DND-41 (cell line): ENCODE measurements at places on chromosomes 13 and 19.

DNA sequence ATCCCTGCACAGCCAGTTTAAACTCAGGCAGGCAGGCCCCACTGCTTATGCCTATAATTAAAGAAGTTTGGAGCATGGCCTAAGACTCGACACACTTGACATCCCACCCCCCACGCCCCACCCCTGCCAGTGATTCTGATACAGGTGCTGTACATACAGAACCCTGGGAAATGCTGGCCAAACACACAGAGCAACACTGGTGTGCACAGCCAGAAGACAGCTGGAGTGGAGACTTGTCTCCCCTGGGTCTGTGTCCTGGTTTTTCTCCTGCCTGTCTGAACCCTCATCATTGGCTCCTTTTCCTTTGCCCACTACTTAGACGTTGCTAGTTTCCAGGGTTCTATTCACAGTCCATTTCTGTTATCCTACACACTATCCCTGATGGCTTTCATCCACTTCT, 76.8 kb downstream of the DLEU7 start:
- no peak for DNase-seq

DNA sequence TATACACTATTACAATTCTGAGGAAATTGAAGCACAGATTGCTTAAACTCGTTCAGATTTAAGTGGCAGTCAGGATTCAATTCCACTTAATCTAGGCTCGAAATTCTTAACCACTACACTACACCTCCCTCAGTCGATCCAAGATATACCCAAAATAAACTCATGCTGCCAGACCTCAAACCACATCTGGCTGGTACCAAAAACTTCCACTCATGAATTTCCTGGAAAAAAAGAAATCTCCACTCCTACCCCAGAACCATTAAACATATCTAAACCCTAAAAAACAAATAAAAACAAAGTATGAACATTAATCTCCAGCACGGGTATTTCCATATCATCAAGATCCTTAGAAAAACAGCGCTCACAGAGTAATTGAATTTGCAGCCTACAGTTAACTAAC, 1.1 kb downstream of the ZFP30 start:
- DNase-seq = no peak

DNA sequence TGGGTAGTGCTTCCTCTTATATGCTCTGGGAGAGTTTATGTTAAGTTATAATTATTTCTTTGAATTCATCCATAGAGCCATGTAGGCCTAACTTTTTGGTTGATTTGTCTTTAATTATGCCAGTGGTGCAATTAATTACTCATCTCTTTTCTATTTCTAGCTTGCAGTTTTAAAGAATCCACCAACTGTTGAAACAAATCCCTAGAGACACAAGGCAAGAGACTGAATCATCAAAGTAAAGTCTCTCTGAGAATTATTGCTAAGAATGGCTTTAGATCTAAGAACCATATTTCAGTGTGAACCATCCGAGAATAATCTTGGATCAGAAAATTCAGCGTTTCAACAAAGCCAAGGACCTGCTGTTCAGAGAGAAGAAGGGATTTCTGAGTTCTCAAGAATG, 5.9 kb upstream of the ZNF551 start:
- no peak for DNase-seq

DNA sequence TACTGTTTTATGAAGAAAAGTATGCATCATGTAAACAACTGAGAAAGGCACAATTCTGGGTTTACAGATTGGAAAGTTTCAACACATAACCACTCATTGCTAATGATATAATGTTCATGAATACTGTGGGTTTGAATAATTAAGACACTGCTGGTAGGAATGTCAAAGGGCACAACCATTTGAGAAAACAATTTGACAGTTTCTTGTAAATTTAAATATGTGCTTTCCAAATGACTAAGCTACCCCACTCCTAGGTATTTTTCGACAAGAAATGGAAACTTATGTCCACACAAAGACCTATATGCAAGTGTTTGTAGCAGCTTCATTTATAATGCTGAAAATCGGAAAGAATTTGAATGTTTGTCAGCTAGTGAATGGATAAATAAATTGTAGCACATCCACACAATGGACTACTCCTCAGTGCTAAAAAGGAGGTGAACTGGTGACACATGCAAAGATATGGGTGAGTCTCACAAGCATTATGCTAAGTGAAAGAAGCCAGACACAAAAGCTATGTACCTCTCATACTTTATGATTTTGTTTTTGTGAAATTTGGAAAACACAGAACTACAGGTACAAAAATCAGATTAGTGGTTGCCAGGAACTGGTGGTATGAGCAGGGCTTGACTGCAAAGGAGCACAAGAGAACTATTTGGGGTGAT, 44.8 kb upstream of the FLT1 start:
- DNase-seq = no peak

- DNase-seq = no peak
Measured at GRCh38 chr19:46241626-46242025, 12.1 kb downstream of the IGFL1 start.

GRCh38 chr13:41052441-41052840, 8.9 kb upstream of the WBP4 start:
- DNase-seq = no peak

DNA sequence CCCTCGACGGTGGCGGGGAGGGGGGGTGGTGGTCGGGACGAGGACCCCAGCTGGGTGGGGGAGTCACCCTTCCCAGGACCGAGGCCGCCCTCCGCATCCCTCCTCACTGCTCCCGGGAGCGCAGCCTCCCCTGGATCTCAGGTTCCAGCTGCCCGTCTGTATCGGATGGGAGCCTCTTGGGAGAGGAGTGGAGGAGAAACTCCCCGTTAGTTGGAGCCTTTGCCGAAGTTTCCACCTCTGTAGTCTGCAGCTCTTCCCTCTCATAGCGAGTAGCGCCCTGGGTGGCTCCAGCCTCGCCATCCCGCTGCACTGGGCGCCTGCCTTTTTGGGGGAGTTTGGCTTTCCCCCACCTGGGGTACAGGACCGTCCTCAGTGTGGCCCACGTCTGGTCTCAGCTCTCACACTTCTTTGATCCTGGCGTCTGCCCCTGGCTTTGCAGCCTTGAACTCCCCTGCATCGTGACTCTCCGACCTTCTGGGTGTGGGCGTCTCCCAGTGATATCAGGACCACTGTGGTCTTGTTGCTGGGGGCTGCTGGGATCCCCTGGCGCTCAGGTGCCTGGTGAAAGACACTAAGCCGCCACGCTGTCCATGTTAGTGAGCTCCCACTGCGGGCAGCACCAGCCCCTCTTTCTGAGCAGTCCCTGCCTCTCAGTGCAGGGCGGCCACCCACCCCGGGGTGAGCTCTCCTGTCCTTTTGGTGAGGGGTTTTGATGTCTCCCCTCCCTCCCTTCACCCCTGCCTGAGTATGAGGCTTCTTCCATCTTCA, 1.1 kb downstream of the CNOT3 start:
- no peak for DNase-seq

- DNase-seq = peak; percentile 4
Measured at GRCh38 chr13:91647361-91647990, 249.1 kb downstream of the GPC5 start.

DNA sequence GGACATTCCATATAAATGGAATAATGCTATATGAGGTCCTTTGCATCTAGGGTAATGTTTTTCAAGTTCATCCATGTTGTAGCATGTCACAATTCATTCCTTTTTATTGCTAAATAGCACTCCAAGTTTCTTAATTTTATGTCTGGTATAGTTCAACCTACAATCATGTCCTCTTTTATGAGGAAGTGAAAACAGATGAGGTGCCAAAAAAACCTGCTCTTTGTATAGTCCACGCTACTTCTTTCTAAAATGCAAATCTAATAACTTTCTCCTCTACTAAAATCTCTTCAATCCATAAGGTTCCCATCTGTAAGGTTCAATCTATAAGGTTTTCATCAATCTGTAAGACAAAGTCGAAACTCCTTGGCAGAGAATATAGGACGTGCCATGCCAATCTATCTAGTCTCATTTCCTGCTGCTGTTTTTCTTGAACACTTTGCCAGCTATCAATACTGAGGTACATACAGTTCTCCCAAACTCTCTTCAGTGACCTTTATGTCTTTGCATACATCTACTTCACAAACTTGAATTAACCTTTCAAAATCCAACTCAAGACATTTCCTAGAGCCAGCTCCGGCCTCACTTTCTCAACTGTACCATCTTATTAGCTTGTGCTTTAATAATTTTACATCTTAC, 33.7 kb downstream of the INTS6 start:
- DNase-seq = no peak

DNA sequence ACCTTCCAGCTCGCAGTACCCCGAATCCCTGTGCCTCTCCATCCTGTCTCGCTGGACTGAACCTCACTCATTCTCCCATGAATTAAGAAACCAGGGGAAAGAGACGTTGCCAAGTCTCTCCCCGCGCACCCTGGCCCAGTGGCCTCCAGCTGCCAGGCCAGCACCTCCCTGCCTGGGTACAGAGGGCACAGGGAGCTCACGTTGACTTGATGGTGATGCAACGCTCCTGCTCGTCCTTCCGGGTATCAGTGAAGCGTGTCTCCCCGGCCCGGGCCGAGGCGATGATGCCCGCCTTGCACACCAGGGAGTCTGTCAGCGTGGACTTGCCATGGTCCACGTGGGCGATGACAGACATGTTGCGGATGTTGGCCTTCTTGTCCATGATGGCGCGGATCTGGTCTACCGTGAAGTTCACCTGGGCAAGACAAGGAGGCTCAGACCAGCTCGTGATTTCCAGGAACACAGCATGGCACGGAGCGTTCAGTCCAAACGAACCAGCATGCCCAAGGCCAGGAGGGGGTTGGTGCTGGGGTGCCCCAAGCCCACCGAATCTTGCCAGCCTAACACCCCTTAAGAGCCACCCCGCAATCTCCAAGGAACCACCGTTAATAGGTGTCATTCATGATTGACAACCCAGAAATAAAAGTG, 1.2 kb downstream of the EEF2 start:
- DNase-seq = no peak

GRCh38 chr13:113272701-113273181, 24.3 kb upstream of the LAMP1 start:
- no peak for DNase-seq

GRCh38 chr19:13430790-13431582, 75.3 kb downstream of the CACNA1A start:
- DNase-seq = peak; percentile 64

- DNase-seq = no peak
Measured at GRCh38 chr13:37598597-37598996, at the start of gene POSTN. TSS of gene POSTN (minus strand) at chr13:37598768. CDS start at chr13:37598726, 42 bp downstream.

- DNase-seq = no peak
Measured at GRCh38 chr13:84962849-84963248, 836.4 kb downstream of the SLITRK6 start.

DNA sequence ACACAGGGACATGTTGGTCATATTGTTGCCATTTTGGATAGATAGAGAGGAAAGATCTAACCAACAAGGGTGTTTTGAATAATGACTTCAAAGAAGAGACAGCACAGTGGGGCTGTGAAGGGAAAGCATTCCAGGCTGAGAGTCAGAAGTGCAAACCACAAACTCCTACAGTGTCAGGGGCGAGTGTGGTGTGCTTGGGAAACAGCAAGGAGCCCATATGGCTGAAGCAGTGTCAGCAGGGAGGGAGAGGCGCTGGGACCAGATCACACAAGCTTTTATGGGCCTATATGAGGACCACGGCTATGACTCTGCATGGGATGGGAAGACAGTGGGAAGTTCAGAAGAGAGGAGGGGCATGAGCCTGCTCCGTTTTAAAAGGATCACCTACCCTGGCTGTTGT, 166.4 kb downstream of the MYO16 start:
- no peak for DNase-seq

DNA sequence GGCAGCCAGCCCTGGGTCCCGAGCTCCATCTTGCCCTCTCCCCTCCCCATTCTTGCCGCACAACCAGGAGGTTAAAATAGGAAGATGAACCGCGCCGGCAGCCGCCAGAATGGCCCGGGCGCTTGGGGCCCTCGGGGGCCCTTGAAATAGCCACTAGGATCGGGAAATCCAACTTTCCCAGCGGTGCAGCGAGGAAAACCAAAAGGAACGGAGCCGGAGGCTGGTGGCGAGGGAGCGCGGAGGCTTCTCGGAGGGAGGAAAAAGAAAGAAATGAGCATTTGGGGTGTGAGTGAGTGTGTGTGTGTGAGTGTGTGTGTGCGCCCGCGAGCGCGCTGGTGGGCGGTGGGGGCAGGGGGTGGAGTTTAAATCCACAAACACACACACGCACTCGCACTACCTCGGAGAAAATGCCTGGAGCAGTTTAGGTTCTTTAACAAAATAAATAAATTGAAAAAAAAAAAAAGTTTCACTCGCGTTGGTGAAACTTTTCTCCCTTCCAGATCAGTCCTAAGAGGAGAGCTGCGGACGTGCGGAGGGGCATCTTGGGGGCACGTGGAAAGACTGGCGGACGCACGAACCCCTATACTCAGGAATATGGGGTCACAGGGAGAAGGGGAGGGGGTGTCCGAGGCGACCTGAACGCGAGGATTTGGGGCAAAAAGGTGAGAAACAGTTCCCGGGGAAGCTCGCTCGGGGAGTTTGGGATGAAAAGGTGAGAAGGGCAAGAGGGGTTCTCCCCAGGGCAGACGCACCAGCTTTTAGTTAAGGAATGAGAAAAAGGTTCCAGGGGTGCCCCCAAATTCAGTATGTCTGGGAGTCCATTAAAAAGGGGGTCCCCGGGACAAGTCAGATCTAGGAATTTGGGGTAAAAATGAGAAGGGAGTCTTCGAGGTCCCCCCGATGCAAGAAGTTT, 1.3 kb downstream of the RFX2 start:
- DNase-seq = peak; percentile 39

DNA sequence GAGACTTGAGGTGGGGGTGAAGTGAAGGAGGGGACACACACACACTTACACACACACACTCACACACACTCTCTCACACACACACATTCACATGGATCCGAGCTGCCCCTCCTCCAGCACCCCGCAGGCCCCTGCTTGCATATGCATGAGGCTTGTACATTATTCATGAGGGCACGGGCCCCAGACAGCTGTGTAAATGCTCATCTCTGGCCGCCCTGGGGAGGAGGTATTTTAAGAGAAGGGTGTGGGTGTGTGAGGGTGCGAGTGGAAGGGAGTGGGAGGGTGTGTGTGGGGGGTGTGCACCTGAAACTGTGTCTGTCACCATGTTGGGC, 2.4 kb downstream of the NCAN start:
- DNase-seq = no peak

DNA sequence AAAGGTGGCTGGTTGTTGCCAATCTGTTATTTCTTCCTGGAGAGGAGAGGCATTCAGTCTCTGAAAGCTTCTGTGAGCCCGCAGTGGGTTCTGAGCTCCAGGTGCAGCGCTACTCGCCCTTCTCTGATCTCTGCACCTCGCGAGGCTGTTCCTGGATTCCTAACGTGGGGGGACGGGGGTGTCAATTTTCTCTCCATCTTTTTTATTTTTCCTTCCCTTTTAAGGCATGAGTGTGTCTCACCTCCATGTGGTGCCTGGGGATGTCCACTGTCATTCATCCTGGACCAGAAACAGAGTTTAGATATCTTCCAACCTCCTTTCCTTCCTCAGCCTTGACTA, 626 bp downstream of the ZNF233 start:
- DNase-seq = no peak

- no peak for DNase-seq
Measured at GRCh38 chr13:63864171-63864902, 2448.7 kb upstream of the PCDH20 start.

GRCh38 chr13:74570834-74571233, 436.6 kb upstream of the KLF12 start:
- no peak for DNase-seq

- DNase-seq = no peak
Measured at GRCh38 chr19:34320277-34320676, 44.7 kb upstream of the GPI start.
